ENCODE measurements at places on chromosomes 6 and 20.

GRCh38 chr6:13390658-13391057, 62.3 kb upstream of the TBC1D7 start:
- DNase-seq, result no peak

- DNase-seq, result no peak
Observed at GRCh38 chr6:96864216-96865054, 27.2 kb upstream of the GPR63 start.

- DNase-seq, result no peak
Observed at GRCh38 chr20:6623989-6624388, 143.5 kb upstream of the BMP2 start.

DNA sequence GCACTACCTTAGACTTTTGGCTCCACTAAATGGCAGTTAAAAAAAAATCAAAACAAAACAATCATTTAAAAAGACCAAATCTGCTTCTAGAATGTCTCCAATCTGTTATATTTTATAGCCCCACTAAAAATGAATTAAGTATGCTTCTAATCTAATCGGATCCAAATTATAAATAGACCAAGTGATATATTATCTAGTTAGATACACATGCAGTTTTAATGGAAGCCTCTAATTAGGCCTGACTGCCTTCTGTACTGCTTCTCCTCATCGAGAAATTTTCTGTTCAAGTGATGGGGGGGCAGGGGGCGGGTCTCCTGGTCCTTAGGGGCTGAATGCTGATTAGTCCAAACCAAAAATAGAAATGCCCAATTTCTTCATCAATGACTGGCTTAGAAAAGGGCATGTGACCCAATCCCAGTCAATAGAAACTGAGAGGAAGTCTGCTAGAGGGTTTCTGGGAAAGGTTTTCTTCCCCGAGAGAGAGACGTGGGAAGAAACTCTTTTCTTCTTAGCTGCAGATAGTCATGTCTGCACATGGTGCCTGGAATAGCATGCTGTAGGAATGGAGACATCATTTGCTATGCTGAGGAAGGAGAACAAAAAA, 6.9 kb downstream of the SESN1 start:
- DNase-seq, result no peak

DNA sequence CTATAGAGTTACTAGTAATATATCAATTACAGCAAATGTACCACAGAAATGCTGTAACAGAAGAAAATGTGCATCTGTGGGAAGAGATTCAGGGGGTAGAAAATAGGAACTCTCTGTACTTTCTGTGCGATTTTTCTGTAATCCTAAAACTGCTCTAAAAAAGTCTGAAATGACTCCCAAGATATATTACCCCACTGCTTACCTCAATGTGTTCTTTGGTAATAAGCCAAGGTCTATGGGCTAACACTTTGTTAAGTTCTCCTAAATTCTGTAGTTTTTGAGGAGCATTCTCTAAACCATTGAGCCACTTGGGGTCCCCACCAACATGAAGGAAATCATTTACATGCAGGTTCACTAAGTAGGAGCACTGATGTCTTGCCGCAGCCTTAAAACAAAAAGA, 94.4 kb downstream of the SESN1 start:
- no peak for DNase-seq

GRCh38 chr20:59697068-59697467, 92.7 kb downstream of the PHACTR3 start:
- no peak for DNase-seq

DNA sequence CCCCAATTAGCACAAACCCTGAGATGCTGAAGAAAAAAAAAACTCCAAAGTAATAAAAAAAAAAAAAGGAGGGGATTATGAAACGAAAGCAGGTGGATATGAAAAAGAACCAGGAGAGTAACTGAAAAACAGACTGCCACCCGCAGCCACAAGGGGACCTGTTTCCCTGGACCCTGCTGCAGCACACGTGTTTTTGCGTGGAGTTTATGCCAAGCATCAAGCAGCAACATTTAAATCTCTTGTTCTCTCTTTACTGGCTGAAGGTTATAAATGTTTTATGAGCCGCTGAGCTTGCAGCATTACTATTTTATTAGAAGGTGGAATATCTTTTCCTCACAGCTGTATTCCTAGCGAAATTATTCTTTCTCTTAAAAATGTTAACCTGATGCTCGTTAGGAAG, 131.6 kb upstream of the OLIG3 start:
- no peak for DNase-seq

GRCh38 chr20:46550461-46550860, at the start of gene OCSTAMP:
Gene OCSTAMP, minus strand, starts transcription at chr20:46550654. Its CDS starts 94 bp downstream, at chr20:46550560.
- DNase-seq, result no peak

- DNase-seq, result no peak
Observed at GRCh38 chr6:11730641-11731040, 48.0 kb downstream of the ADTRP start.

- no peak for DNase-seq
Observed at GRCh38 chr6:46642928-46643751, 9.5 kb downstream of the CYP39A1 start.

GRCh38 chr6:123529843-123530242, 106.9 kb downstream of the TRDN start:
- DNase-seq, result no peak

- DNase-seq, result no peak
Observed at GRCh38 chr6:6734479-6735465, 146.3 kb downstream of the LY86 start.
